ENCODE measurements at places on chromosomes 12 and 14. TPM values are rescaled to one million over a fixed set of nuclear protein-coding genes. Genes with fewer than 3 reads are reported as not detected.

- peak; percentile 57 for DNase-seq
- H3K27me3 ChIP-seq = no peaks in the 10 kb centered on the region
- H3K4me1 ChIP-seq = peaks cover 10% of the 10 kb centered on the region
- H3K36me3 ChIP-seq = no peaks in the 10 kb centered on the region
Observed at GRCh38 chr12:64826234-64826633, 1.8 kb downstream of the TBC1D30 start.

- H3K4me1 ChIP-seq = no peaks in the 10 kb centered on the region
- H3K4me3 ChIP-seq = no peak overlapping the region
- no peaks in the 10 kb centered on the region for H3K36me3 ChIP-seq
- no peaks in the 10 kb centered on the region for H3K27me3 ChIP-seq
- no peak overlapping the region for H3K27ac ChIP-seq
- no peak for DNase-seq
Observed at GRCh38 chr12:7035463-7035862, 17.2 kb upstream of the LPCAT3 start.

Gene DHRS4
- total RNA-seq = 82.5 TPM

Gene KRT75
- not detected for total RNA-seq

Gene SERPINA3
- total RNA-seq = 8,996 TPM

DNA sequence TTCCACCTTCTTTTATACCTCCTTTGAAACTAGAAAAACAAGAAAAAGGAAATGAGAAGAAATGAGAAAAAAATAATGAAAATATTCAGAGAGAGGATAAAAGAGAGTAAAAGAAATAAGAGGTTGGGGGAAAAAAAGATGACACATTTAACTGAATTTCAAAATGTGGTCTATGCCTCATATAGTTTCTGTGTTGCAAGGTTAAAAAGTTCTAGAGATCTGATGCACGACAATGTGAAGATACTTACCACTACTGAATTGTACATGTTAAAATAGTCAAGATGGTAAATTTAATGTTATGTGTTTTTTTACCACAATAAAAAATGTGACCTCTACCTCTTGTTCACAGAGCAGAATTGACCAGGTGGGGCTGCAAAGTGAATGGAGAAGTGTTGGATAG lies 314.8 kb upstream of the OR4E1 start:
- H3K36me3 ChIP-seq = no peaks in the 10 kb centered on the region
- no peak overlapping the region for H3K4me3 ChIP-seq
- H3K27me3 ChIP-seq = no peaks in the 10 kb centered on the region
- H3K27ac ChIP-seq = no peak overlapping the region
- H3K4me1 ChIP-seq = no peaks in the 10 kb centered on the region

Gene LHX5
- total RNA-seq = not detected

Gene IAPP
- 0.22 TPM for total RNA-seq

GRCh38 chr12:54562750-54563356 lies 13.5 kb downstream of the PDE1B start:
- H3K27ac ChIP-seq = no peak overlapping the region
- DNase-seq = no peak
- no peaks in the 10 kb centered on the region for H3K4me1 ChIP-seq
- no peak overlapping the region for H3K4me3 ChIP-seq
- no peaks in the 10 kb centered on the region for H3K27me3 ChIP-seq

- H3K27me3 ChIP-seq = no peaks in the 10 kb centered on the region
- no peaks in the 10 kb centered on the region for H3K36me3 ChIP-seq
- H3K27ac ChIP-seq = no peak overlapping the region
Observed at GRCh38 chr14:91004987-91005386, 55.5 kb downstream of the RPS6KA5 start.

DNA sequence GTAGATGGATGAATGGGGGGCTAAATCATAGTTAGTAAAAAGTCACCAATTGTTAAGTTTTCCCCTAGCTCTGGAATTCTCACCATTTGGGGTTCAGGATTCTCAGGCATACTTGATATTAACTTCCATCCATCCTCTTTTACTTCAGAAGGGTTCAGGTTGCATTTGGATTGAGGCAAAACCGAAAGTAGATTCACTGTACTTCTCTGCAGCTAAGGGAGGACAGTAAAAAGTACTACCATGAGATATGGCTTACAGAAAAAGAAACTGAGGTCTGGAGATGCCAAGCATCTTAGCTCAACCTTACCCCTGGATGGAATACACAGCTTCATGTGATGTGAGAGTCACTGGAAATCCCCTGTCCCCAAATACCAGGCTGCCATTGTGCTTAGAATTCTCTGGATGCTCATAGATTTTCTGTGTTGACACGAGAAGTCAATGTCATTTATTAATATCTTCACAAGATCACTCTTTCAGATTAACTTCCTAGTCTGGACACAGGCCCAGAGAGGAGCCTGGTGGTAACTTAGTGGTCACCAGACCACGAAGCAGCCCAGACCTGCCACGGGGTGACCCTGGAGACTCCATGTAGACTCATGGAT lies 87.1 kb downstream of the SSPN start:
- DNase-seq = no peak
- no peaks in the 10 kb centered on the region for H3K36me3 ChIP-seq
- H3K27ac ChIP-seq = no peak overlapping the region
- no peaks in the 10 kb centered on the region for H3K27me3 ChIP-seq
- no peaks in the 10 kb centered on the region for H3K4me1 ChIP-seq
- no peak overlapping the region for H3K4me3 ChIP-seq

GRCh38 chr12:112170971-112171596 lies 45.7 kb downstream of the TRAFD1 start:
- no peak overlapping the region for H3K4me3 ChIP-seq
- no peak for DNase-seq
- H3K36me3 ChIP-seq = peaks cover 25% of the 10 kb centered on the region
- H3K27ac ChIP-seq = no peak overlapping the region
- no peaks in the 10 kb centered on the region for H3K27me3 ChIP-seq

GRCh38 chr14:81727218-81727617 lies 193.6 kb upstream of the SEL1L start:
- H3K27ac ChIP-seq = peak overlapping the region; percentile 14
- no peak overlapping the region for H3K4me3 ChIP-seq
- H3K36me3 ChIP-seq = no peaks in the 10 kb centered on the region
- no peaks in the 10 kb centered on the region for H3K27me3 ChIP-seq
- no peak for DNase-seq

DNA sequence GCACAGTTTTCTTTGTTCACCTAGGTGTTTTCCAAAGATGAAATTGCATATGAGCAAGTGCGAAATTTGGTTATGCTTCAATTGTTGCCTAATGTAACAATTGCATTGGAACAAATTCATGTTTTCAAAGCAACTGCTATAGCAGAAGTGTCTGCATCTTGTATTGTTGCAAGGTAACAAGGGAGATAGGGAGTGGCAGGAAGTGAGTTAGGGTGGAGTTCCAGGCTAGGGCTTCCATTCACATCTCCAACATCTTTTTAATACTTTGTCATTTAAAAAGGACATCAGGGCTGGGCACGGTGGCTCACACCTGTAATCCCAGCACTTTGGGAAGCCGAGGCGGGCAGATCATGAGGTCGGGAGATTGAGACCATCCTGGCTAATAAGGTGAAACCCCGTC lies 312.3 kb upstream of the E2F7 start:
- H3K4me3 ChIP-seq = no peak overlapping the region
- H3K36me3 ChIP-seq = no peaks in the 10 kb centered on the region
- no peak for DNase-seq
- H3K27me3 ChIP-seq = no peaks in the 10 kb centered on the region

All from right lobe of liver (tissue), 6 donors.